ENCODE measurements at places on chromosomes 11 and 22.

DNA sequence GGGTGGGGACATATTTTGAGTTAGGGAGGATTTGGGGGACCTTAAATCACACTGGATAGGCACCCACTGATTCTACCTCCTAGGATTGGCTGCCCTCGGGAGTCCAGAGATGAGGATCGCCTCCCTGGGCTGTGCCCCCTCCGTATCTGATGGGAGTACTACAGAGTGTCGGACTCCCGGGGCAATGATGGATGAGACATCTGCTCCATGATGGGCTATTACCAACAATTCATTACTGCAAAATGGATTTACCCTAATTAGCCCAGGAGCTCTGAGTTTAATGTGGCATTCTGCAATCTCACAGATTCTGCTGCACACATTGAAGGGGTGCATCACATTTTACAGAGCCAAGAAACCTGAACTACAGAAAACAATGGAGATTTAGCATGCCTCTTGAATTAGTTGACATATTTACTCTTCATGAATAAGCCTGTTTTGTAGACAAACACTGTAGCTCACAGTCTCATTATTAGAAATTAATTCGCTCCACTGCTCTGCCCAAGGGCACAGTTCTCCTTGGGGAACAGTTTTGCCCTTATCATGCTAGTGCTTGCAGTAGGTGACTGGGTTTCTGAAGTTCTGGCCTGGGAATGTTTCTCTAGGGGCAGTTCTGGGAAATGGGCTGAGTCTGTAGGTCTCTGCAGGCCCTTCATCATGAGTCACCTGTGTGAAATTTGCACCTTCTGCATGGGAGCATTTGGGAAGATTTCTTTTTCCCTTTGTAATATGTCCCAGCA is 217.1 kb upstream of the PLET1 start:
- no peak for DNase-seq

- no peak for DNase-seq
These were observed 19.9 kb upstream of the ME3 start for GRCh38 chr11:86692317-86692716.

- DNase-seq, result no peak
These were observed 87.5 kb downstream of the C11orf58 start for GRCh38 chr11:16825968-16826367.

DNA sequence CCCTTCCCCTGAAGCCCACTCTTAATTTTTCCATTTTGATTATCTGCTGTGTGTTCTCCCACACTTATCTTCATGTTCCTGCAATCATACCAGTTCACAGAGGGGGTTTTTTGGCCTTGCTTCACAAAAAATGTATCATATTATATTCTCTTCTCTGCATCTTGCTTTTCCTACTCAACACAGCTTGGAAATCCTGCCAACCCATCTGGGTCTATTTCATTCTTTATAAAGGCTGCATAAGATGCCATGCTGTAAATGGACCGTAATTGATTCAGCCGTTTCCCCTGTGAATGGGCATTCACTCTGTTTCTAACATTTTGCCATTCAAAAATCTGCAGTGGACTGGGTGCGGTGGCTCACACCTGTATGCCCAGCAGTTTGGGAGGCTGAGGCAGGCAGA is 30.5 kb downstream of the CD6 start:
- DNase-seq, result no peak

DNA sequence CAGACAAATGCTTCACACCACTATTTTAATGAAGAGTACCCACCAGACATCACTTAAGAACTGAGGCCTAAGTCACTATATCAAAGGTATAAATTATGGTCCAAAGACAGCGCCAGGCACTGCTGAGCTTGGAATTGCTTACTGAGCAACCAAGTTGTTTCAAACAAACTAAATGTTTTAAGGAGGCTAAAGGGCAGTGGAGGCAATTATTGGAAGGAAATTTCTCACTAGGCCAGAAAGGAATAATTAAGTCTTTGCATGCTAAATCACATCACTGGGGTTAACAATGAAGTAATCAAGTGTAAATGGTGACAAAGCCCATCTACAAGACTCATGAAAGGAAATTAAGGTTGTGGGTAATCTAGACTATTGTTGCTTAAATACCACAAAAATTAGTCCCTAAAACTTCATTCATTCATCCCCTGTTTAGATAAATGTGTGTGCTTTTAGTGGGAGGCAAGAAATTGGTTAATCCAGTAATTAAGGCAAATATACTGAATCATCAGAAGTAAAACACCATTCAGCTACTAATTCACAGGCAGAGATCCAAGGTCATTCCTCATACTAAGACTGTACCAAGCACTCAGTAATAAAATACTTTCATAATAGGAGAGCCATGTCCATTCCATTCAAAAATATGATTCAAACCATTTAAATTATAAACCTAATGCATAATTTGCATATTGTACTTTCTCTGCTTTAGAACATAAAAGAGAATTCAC is 21.2 kb downstream of the LGR4 start:
- no peak for DNase-seq

All from DMS53 (cell line).